ENCODE measurements at places on chromosomes 1 and 21.

DNA sequence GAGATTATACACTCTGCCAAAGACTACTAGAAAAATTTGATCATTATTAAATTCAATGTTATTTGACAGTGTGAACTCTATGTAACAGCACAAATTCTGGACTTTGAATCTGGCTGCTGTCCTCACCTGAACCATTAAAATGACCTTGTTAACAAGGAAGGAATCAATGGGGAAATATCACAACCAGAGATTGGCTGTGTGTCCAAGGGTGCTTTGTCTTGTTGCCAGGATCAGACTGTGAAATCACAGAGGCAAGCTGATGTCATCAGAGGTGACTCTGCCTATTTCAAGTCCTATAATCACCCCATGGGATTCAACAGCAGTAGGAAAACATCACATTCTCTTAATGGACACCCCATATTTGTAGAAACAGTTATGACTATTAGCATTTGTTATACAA lies 46.8 kb downstream of the ADAMTS5 start:
- no peak for DNase-seq

- DNase-seq: no peak
Observed at GRCh38 chr1:222529916-222530315, 18.0 kb downstream of the HHIPL2 start.

DNA sequence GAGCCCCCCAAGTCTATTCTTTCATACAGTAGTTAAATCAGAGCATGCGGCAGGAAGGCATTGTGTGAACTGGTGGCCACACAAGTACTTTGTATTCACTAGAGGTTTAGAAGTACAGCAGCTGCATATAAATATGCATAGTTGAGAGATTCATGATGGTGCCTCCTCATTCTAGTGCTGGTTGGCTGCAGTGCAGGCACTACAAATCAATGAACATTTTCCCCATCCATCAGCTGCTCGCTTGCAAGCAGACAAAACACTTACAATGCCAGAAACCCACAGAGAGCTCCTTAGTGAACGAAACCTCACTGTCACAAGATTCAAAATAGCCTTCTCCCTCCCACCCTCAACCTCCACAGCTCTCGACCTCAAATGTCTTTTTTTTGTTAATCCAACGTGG lies 726.2 kb downstream of the USP25 start:
- no peak for DNase-seq

DNA sequence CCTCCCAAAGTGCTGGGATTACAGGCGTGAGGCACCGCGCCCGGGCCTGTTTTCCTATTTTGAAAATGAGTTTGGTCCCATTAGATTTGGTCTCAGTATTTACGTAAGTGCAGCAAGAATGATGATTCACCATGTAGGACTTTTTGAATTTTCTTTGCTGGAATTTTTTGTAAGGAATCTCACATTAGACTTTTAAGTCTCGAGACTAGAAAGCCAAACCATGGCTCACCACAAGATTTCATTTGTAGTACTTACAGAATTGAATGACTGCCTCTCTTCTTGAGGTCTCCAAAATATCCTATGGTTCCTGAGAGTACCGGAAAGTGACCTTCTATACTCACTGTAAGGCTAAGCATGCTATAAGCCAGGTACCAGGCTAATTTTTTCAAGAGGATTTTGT lies 325 bp downstream of the OR14A2 start:
- DNase-seq: no peak

DNA sequence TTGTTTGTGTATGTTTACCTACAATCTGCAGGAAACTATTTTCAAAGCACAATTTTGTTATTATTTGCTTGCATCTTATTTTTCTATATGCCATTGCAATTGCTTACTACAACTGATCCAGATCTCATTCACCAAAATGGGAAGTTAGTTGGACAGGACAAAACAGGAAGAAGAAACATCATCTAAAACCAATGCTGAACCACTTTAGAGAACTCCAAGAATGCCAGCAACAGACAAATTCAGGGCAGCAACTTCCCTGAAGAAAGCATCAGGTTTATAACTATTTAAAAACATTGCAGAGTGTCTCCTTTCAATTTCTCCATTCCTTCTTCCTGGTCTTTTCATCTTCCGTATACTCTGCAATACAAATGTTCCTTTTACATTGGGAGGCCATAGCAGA lies 82.4 kb upstream of the SMYD2 start:
- no peak for DNase-seq

GRCh38 chr1:194331758-194332157 lies 1145.3 kb upstream of the B3GALT2 start:
- no peak for DNase-seq
